ENCODE measurements at places on chromosomes 6 and 20.

GRCh38 chr6:14549304-14549770, 431.8 kb downstream of the CD83 start:
- no peak for DNase-seq

GRCh38 chr6:145621776-145622175, 113.5 kb downstream of the EPM2A start:
- DNase-seq = no peak

DNA sequence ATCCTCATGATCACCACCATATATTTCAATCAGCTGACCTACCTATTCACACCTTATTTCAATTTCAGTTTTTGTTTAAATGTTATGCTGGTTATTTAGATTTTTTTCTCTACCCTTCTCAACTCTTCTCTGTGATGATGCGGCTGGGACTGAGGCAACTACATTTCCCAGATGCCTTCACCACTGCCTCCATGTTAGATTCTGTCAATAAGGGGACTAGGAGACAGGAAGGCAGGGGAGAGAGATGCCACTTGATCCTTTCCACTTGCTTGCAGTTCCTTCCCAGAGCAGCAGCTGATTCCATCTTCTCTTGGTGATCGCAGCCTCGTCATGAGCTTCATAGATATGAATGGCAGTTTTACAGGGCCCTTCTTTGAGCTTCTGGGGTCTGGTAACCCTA, 33.5 kb upstream of the POU3F2 start:
- DNase-seq = no peak

- DNase-seq = no peak
Observed at GRCh38 chr6:104322841-104323240, 536.9 kb downstream of the HACE1 start.

DNA sequence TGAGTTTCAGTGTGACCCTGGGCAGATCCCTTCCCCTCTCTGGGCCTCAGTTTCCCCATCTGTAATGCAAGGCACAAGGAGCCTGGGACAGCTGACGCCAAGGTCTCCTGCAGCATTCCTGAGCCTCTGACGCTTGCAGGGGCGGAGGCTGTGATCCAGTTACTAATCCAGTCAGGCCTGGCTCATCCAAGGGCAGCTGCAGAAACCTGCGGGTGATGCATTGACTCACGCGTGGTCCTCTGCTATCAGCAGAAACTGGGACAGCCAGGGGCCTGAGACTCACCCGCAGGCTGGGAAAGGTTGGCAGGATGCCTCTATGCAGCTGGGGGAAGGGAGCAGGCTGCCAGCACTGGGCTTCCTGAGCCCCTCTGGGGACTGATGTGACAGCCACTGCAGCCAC, 65.0 kb upstream of the SIRPA start:
- DNase-seq = no peak

GRCh38 chr20:4555188-4555890, 166.4 kb upstream of the PRND start:
- no peak for DNase-seq

DNA sequence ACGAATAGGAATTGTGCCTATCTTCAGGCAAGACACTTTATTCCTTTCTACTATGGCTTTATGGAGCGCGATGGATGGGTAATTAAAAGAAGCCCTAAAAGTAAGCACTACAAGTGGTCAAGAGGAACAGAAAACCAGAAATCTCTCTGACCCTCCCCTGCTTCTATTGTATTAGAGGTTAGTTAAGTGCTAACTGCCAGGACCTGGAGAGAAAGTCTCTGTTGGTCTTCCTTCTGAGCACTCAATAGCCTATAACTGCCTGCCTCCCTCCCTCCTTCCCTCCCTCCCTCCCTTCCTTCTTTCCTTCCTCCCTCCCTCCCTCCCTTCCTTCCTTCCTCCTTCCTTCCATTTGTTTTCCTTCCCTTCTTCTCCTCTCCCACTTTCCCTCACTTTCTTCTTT, 133.7 kb downstream of the C6orf58 start:
- DNase-seq = no peak

GRCh38 chr6:170308761-170309160, 2.2 kb downstream of the FAM120B start:
- no peak for DNase-seq

GRCh38 chr6:108222504-108222903, 38.3 kb downstream of the SNX3 start:
- peak; percentile 5 for DNase-seq

GRCh38 chr6:122719176-122719575, 60.3 kb upstream of the FABP7 start:
- no peak for DNase-seq

Data from activated CD4-positive, alpha-beta T cell treated with anti-CD3 and anti-CD28 coated beads, Interleukin-2, amount 50 U/mL, for 16 hours (primary cell).